Hindlimb muscle (tissue), 1 donor: ENCODE measurements at places on chromosomes 3 and 15. TPM values are rescaled to one million over a fixed set of nuclear protein-coding genes. Genes with fewer than 3 reads are reported as not detected.
A peak's percentile ranks its signal among the peaks of the same experiment; 100 is the strongest.

The CCR9 gene
- not detected for polyA plus RNA-seq

The HYAL1 gene
- 2.1 TPM for polyA plus RNA-seq

DNA sequence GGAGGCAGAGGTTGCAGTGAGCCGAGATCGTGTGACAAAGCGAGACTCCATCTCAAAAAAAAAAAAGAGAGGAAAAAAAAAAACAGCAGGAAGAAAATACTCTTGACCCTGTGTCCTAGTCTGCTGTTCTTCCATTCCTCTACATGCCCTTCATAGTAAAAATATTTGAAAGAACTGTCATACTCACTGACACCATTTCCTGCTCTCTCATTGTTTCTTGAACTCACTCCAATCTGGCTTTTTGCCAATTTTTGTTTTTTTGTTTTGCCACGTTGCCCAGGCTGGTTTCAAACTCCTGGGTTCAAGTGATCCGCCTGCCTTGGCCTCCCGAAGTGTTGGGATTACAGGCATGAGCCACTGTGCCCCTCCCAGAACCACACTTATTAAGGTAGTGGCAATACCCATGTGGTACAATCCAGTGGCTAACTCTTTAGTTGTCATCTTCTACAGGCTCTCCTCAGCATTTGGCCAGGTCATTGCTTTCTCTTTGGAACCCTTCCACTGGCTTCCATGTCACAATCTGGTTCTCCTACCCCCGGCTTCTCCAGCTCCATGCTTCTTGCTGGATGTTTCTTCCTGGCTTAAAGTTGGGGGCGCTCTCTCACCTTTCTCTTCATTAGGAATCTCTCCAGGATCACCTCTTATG, 238.2 kb upstream of the C2CD4B start:
- DNase-seq: no peak

GRCh38 chr15:101200181-101200580, 51.7 kb downstream of the CHSY1 start:
- DNase-seq: no peak

GRCh38 chr15:38111070-38111469, 141.6 kb upstream of the SPRED1 start:
- DNase-seq: no peak

DNA sequence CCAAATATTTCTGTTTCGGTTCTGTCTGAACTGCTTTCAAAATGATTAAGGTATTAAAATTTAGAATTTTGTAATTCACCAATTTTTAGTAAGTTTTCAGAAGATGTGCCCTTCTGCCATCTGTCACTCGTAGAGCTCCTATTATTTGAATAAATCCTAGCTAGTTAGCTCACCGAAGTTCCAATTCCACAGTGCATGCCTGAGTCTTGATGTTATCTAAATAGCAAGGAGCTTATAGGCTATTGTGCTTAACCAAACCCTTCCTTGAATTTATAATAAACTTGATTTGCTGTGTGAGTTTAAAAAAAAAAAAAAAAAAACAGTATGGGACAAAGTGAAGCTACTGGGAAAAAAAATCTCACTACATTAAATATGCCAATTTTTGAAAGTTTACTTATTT, 18.7 kb downstream of the ATP13A3 start:
- no peak for DNase-seq

GRCh38 chr3:149608987-149609386, 48.8 kb downstream of the WWTR1 start:
- DNase-seq: no peak

DNA sequence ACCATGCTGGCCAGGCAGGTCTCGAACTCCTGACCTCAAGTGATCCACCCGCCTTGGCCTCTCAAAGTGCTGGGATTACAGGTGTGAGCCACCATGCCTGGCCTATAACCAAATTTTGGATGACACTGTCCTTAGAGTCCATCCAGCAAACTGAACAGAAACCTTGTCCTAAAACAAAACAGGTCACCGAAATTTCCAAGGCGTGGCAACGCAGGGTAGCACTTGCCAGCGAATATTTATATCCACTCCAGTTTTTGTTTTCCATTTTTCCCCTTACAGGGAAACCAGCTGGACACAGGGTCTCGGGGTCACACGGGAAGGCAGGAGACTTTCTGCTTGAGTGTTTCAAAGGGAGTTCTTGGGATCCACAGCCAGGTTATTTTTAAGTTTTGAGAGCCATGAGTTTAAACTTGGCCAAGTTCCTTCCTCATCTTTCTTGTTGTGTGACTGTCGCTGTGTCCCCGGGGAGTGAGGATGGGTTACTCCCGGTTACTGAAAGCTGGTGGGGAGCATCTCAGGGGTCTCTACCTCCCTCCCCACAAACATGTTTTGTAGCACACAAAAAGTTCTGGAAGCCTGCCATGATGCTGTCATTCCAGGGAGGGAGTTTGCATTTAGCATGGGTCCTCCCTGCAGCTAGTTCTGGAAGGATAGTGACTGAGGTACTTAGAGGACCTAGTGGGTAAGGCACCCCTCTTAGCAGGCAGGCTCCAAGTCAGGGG, 12.6 kb downstream of the LIMD1 start:
- peak; percentile 66 for DNase-seq

GRCh38 chr3:140731440-140732119, 53.7 kb downstream of the TRIM42 start:
- no peak for DNase-seq

The LTF gene
- 3.7 TPM for polyA plus RNA-seq

DNA sequence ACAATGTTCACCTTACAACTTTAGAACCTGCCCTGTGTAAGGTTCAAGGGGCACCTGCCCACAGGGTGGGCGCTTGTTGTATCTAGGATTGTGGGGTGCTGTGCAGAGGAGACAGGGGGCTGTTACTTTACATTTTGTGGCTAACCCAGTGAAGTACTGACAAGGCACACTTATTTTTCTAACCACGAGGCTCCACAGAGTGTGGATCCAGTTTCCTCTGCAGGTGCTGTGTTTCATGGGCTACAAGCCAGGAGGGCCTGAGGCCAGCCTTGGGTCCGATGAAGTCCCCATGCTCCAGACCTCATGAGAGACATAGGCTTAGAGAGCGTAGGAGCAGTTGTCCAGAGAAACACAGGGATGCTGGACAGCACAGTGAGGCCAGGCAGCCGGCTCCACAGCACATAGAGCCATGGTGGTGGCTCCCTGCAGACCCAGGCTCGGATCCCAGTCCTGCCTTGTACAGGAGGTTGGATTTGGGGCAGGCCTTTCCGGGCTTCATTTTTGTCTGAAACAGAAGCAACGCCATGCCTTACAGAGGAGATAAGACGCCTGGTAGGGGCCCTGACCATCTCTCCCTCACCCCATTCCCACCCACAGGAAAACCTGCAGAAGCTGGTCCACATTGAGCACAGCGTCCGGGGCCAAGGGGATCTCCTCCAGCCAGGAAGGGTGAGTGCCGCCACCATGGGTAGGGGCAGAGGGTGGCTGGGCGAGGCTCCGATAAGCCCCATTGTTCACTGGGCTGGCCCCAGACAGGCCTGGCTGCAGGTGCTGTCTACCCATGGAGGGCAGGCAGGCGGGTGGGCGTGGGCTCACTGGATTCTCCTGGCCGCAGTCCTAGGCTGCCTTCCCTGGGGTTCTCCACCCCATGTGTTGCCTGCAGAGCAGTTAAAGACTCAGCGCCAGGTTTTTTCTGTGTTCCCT, 40.1 kb upstream of the NR2C2 start:
- no peak for DNase-seq

The CHRNA3 gene
- 0.14 TPM for polyA plus RNA-seq

The APBA2 gene
- 4.4 TPM for polyA plus RNA-seq

- no peak for DNase-seq
Measured at GRCh38 chr3:176767385-176767784, 429.9 kb downstream of the TBL1XR1 start.

- DNase-seq: no peak
Measured at GRCh38 chr3:31106912-31107311, 212.5 kb upstream of the GADL1 start.

GRCh38 chr3:52067046-52067445, 10.7 kb upstream of the DUSP7 start:
- no peak for DNase-seq

The RARRES1 gene
- polyA plus RNA-seq: 3.3 TPM

GRCh38 chr3:57598765-57599360, 1.7 kb upstream of the ARF4 start:
- DNase-seq: no peak

- no peak for DNase-seq
Measured at GRCh38 chr3:134074790-134075567, 45.3 kb upstream of the SLCO2A1 start.

DNA sequence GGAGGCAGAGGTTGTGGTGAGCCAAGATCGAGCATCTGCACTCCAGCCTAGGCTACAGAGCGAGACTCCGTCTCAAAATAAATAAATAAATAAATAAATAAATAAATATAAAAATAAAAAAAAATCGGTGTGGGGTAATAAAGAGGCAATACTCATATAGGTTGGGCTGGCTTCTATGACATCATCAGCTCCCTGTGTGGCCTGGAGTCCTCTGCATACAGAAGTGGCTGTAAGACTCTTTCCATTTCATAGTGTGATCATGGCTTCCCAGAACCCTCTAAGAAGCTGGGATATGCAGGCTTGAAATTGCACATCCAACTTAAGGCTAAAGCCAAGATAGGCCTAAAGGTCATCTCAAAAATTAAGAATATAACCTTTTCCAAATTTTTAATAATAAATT, 101.6 kb downstream of the ZIC4 start:
- no peak for DNase-seq

The VEPH1 gene
- 1.0 TPM for polyA plus RNA-seq

DNA sequence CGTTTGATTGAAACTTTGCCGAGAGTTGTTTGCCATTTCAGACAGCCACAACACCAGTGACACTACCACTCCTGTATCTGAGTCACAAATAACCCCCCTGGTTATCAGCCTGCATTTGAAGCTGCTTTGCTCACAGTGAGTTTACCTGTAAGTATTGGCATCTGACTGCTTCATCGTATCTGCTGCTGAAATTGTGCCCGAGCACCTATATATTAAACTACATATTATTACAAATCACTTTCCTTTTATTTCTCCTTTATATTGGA, 39.2 kb upstream of the SPSB4 start:
- DNase-seq: no peak

The GPR15 gene
- not detected for polyA plus RNA-seq

The UNC13C gene
- 4.8 TPM for polyA plus RNA-seq

The GOLGA8O gene
- polyA plus RNA-seq: 0.48 TPM
